Activated T-cell treated with anti-CD3 and anti-CD28 coated beads for 48 hours (primary cell): ENCODE measurements at places on chromosomes 2 and 18.
A peak's percentile ranks its signal among the peaks of the same experiment; 100 is the strongest.

DNA sequence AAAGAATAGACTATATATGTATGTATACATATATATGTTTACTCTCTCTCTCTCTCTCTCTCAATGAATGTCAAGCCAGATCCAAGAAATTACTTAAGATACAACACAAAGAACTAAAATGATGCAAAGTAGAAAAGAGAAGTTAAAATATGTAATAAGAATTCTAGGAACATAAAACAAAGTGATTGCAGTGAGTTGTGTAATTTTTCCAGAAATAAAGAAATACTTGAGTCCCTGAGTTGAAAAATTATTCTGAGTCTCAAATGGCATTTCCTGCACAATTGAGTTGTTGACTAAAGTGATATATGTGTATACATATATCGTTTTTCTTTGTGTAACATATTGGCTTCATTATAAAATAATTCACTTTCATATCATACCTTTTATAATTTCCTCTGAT lies 262.4 kb downstream of the INSIG2 start:
- no peak for DNase-seq

- no peak for DNase-seq
Measured at GRCh38 chr2:6986301-6986911, 69.2 kb downstream of the RNF144A start.

- no peak for DNase-seq
Measured at GRCh38 chr2:10284108-10284870, 18.4 kb upstream of the HPCAL1 start.

DNA sequence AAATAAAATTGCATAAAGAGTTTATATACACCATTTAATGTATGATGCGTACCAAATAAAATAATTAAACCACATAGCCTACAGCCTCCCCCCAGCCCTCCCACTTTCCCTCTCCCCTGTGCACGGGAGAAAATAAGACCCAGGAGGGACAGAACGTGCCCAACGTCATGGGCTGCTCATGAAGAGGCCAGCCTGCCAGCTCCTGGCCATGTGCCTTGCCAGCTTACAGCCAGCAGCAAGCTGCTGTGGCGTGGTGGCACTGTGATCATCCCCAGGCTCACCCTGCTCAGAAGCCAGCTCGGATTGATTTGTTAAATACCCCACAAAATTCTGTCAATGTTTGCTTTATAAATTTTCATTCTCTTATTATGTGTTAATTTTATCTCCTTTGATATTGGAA lies 7.6 kb downstream of the GPR148 start:
- no peak for DNase-seq

DNA sequence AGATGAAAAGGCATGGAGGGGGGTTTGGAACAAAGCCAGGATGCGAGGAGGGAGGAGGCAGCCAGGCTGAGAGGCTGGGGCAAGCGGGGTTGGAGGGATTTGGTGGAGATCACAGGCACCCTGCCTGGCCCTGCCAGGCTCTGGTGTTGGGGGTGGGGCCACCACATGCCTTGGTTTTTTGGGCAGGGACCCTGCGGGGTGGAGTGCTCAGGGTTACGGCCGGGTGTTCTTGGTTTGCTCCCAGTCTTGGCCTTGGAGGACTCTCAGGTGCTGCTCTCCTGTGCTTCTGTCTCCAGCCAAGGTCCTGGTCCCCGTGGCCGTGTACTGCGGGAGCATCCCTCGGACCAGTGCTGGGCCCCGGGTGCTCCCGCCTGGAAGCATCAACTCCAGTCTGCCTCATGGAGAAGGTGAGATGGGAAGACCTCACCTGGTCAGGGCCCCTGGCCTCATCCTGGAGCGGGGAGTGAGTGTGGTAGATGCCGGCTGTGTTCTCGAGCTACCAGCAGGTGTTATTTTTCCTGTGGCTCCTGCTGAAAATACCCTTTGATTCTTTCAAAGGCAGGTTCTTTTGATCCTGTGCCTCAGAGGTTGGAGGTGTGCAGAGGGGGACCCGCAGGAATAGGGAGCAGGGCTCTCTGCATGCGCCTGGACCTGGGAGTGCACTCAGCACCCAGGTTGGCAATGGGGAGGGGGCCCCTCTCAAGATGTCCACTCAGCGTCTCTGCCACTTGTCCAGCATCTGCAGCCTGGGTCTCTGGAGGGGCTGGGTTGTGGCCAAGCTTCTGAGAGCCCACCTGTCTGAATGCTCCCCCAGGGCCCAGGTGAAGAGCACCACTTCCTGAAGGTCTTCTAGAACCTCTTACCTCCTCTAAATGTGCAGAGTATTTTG lies 17.0 kb downstream of the TOGARAM2 start:
- DNase-seq = no peak

DNA sequence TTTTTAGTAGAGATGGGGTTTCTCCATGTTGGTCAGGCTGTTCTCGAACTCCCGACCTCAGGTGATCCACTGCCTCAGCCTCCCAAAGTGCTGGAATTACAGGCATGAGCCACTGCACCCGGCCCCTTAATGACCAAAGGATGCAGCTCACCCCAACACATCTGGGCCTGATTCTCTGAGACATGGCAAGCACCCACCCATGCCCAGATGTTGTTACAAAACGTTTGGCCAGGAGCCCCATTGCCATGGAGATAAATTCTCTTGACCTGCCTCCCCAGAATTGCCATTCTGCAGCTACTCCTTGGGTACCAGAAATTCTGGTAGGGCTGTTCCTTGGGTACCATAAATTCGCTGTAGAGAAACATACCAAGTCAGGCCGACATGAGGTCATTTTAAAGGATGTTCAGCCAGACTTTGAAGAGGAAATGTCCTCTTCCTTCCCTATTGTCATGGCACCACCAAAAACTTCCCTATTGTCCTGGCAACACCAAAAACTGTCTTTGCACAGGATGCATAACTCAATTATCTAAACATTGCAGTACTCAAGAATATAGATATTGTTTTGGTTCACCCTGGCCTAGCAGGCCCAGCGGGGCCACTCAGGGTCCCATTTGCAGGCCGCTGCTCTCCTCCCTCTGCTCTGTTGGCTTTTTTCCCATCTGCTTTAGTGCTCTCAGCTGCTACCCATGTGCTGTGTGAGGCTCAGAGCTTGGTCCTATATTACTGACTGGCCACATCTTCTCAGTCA lies 160.9 kb upstream of the TTC39C start:
- DNase-seq = no peak

DNA sequence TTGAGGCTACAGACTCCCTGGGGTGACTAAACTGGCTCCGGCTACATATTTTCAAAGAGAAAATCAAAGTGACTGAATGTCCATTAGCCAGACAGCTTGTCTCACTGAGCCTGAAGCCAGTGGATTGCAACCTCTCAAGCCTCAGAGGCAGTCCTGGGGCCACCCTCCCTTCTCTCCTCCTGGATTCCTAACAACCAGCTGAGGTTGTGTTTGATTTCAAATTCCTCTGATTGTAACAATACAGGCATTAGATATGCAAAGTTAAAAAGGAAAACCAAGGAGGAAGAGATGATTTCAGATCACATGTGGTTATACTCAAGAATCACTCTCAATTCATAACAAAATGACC lies 101.0 kb upstream of the LMAN1 start:
- DNase-seq = no peak

DNA sequence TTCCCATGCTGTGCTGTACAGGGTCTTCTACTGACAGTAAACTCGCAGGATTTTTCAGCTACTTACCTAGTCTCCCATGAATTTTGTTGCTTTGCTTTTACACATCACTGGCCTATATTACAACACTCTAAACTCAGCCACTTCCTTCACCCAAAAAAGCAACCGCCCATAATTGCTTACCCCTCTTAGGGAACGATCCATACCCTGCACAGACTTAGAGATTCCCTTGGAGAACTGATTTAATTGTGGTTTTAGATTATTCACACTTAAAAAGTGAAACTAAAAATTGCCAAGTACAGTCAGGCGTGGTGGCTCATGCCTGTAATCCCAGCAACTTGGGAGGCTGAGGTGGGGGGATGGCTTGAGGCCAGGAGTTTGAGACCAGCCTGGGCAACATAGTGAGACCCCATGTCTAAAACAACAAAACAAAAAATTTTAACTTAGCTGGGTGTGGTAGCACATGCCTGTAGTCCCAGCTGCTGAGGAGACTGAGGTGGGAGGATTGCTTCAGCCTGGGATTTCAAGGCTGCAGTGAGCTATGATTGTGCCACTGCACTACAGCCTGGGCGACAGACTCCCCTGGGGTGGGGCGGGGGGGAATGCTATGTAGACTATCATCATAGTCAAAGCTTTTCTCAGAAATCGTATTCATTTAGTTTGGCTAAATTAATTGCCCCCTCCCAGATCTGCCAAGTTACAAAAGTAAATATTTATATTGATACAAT lies 19.3 kb downstream of the MRPL30 start:
- no peak for DNase-seq

- no peak for DNase-seq
Measured at GRCh38 chr2:120857931-120858330, 122.3 kb downstream of the GLI2 start.

DNA sequence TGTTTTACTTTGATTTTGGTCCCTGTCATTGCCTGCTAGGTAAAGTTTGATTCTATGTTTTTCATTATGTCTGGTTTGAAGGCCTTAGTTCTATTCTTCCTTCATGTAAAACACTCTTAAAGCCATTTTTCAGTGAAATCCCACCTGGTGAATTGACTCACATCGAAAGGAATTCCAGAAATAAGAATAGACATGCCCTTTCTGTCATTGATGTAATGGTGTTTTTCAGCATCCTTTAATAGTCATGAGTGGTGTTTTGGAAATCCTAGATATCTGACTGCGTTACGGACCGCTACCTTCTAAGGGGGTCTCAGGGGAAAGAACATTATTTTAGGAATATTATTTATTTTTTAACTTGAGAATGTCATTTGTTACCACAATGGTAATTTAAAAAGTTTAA lies 104.5 kb upstream of the ZEB2 start:
- DNase-seq = no peak

- no peak for DNase-seq
Measured at GRCh38 chr2:180523621-180524340, 456.6 kb upstream of the UBE2E3 start.

- no peak for DNase-seq
Measured at GRCh38 chr18:48371854-48372602, 37.2 kb downstream of the ZBTB7C start.

DNA sequence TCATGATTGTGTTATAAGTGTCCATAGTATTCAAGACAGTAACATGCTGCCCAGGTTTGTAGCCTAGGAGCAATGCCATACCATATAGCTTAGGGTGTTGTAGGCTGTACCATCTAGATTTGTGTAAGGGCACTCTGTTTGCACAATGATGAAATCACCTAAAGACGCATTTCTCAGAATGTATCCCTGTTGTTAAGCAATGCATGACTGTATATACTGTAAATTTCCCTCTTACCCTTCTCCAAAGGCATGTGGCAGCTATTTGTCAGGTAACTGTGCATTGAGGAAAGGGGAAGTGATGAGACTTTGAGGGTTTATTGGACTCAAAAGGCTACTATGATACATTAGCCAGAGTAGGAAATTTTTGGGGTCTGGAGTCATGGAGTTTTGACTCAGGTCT lies 180.8 kb downstream of the VAPA start:
- no peak for DNase-seq

DNA sequence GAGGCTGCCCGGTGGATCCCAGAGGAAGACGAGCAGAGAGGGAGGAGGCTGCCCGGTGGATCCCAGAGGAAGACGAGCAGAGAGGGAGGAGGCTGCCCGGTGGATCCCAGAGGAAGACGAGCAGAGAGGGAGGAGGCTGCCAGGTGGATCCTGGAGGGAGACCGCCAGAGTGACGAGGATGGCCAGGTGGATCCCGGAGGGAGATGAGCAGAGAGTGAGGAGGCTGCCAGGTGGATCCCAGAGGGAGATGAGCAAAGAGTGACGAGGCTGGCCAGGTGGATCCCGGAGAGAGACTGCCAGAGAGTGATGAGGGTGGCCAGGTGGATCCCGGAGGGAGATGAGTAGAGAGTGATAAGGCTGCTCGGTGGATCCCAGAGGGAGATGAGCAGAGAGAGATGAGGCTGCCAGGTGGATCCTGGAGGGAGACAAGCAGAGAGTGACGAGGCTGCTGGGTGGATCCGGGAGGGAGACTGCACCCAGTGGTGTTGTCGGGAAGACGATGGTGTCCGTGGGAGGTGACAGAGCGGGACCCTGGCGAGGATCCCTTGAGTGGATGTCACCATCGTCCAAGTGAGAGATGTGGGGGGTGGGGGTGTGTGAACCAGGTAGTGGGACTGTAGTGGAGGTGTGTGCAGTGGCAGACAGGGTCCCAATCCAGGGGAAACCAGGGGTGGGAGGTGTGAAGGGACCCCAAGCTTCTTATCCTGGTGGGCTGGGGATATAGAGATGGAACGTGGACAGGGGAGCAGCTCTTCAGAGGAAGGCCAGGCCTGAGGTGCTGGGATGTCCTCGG lies 22.3 kb downstream of the DCDC2C start:
- no peak for DNase-seq

GRCh38 chr2:226159875-226160479 lies 639.6 kb downstream of the IRS1 start:
- no peak for DNase-seq

- DNase-seq = peak; percentile 60
Measured at GRCh38 chr18:9614401-9615279, at the start of gene PPP4R1. TSS of gene PPP4R1 (minus strand) at chr18:9614559. CDS start at chr18:9614484, 75 bp downstream.

GRCh38 chr2:37786191-37786698 lies 114.8 kb upstream of the CDC42EP3 start:
- DNase-seq = no peak

- no peak for DNase-seq
Measured at GRCh38 chr2:172340394-172340793, 87.0 kb upstream of the ITGA6 start.

- DNase-seq = no peak
Measured at GRCh38 chr2:40513201-40513600, 61.3 kb upstream of the SLC8A1 start.

- DNase-seq = no peak
Measured at GRCh38 chr18:42100911-42101310, 145.9 kb downstream of the PIK3C3 start.

GRCh38 chr18:48263192-48263853 lies 145.9 kb downstream of the ZBTB7C start:
- DNase-seq = no peak

DNA sequence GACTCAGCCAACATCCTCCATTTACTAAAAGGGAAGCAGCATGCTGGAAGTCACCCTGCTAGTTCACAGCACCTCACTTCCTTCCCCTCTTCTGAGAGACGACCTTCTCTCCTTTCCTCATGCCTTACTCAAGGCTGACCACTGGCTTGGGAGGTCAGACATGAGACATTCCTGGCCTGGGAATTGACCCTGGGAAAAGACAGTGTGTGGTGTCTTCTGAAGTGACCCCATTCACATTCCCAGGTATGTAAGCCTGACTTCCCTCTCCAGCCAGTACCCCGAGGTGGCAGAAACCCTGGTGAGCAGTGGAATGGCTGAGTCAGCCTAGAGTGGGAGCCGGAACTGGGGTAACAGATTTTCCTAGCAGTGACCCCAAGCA lies 92.4 kb downstream of the PLB1 start:
- no peak for DNase-seq

GRCh38 chr2:118723394-118723793 lies 124.1 kb downstream of the EN1 start:
- no peak for DNase-seq
